ENCODE measurements at places on chromosomes 3 and 15.
A peak's percentile ranks its signal among the peaks of the same experiment; 100 is the strongest.

GRCh38 chr3:133413161-133414020 lies 13.5 kb downstream of the BFSP2 start:
- no peak for DNase-seq

GRCh38 chr3:17195192-17195611 lies 310.4 kb downstream of the PLCL2 start:
- DNase-seq, result no peak

- DNase-seq, result no peak
These were observed 537.5 kb downstream of the ZPLD1 start for GRCh38 chr3:102972350-102972749.

DNA sequence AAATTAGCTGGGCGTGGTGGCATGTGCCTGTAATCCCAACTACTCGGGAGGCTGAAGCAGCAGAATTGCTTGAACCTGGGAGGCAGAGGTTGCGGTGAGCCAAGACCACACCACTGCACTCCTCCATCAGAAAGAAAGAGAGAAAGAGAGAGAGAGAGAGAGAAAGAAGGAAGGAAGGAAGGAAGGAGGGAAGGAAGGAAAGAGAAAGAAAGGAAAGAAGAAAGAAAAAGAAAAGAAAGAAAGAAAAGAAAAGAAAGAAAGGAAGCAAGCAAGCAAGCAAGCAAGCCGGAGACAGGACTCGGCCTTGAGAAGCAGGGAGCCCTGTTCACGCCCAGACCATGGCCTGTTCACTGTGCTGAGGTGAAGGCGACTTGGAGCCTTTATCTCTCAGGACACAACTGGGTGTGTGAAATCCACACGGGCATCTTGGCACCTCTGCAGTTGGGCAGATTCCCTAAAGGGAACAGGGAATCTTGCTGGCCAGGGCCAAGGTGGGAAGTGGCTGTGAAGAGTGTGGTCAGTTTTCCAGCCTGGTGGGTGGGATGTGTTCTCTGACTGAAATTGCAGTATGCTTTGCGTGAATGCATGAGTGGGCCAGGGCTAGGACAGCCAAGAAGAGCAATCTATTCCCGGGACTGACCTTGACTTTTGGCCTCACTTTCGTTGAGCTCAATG lies 90.3 kb downstream of the CORO2B start:
- DNase-seq, result no peak

DNA sequence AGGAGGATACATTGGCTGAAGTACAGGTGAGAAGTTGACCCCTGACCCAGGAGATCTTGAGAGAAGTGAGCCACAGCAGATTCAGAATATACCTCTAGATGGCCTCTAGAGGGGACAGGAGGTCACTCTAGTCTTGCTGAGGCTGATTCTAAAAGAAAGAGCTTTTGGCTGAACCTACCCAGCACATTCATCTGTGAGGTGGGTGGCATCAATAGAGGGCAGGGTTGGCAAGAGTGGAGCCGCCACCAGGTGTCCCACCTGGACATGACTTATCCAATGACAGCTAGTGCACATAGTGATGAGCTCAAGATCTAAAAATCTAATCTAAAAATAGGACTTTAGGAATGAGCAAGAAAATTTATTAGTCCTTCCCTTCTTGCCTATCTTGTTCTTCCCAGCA lies 51.6 kb downstream of the CYP19A1 start:
- DNase-seq, result no peak

- DNase-seq, result peak; percentile 49
These were observed at the start of gene MESP2 for GRCh38 chr15:89776274-89777072. Gene MESP2 (plus strand): TSS chr15:89776332. CDS start chr15:89776358, 26 bp downstream.

- DNase-seq, result no peak
These were observed 769 bp downstream of the C2CD4A start for GRCh38 chr15:62067448-62068044.

- DNase-seq, result no peak
These were observed 21.5 kb downstream of the SLC6A20 start for GRCh38 chr3:45774581-45775521.
